Umbilical cord (tissue), 2 donors: ENCODE measurements at places on chromosomes 16 and 17. TPM values are rescaled to one million over a fixed set of nuclear protein-coding genes. Genes with fewer than 3 reads are reported as not detected.

- DNase-seq: no peak
Measured at GRCh38 chr16:26178298-26178697, 486.5 kb downstream of the HS3ST4 start.

DNA sequence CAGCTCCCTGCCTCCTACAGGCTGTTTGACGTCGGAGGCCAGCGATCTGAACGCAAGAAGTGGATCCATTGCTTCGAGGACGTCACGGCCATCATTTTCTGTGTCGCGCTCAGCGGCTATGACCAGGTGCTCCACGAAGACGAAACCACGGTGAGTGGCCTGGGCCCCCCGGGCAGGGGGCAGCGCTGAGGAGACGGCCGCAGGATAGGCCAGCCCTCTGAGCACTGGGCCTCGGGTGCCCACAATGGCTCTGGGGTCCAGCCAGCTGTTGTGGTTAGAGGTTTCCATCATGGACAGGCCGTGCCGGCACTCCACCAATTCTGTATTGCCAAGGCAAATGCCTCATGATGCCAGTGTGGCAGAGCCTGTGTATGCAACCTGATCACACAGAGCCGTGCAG, 88.6 kb downstream of the AMFR start:
- DNase-seq: no peak

- DNase-seq: no peak
Measured at GRCh38 chr17:27466743-27467375, 10.6 kb downstream of the KSR1 start.

Gene FTO
- 67.2 TPM for total RNA-seq

DNA sequence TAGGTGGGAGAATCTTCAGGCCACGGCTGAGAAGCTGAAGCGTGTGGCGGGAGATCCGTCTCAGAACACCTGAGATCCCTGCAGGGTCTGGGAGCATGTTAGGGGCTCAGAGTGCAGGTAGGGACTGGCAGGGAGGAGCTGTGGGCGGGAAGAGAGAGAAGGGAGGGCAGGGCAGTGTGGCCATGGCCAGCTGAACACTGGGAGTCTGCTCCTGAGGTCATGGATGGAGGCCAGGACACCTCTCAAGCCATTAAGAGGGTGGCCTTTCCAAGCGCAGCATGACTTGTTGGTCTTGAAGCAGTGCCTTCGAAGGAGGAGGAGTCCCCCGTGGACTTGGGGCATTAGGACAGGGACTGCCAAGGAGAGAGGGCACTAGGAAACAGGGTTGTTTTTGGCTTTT, 23.7 kb downstream of the NAA60 start:
- no peak for DNase-seq

GRCh38 chr17:17849147-17849820, 12.5 kb upstream of the SREBF1 start:
- DNase-seq: no peak

DNA sequence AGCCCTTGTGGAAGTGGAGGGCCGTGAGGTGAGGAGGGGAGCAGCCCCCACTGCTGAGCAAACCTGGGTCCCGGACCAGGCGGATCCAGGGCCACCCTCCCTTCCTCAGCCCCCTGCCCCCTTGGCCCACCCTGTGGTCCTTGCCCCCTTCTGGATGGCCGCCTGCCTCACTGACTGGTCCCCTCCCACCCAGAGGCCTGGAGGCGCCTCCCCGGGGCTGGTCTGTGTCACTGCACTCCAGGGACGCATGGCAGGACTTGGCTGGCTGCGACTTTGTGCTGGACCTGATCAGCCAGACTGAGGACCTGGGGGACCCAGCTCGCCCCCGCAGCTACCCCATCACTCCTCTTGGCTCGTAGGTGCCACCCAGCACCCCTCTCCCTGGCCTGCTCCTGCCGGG, 19.2 kb upstream of the SMIM5 start:
- no peak for DNase-seq

Gene CSF3
- total RNA-seq: 39.5 TPM

Gene CIBAR2
- not detected for total RNA-seq

DNA sequence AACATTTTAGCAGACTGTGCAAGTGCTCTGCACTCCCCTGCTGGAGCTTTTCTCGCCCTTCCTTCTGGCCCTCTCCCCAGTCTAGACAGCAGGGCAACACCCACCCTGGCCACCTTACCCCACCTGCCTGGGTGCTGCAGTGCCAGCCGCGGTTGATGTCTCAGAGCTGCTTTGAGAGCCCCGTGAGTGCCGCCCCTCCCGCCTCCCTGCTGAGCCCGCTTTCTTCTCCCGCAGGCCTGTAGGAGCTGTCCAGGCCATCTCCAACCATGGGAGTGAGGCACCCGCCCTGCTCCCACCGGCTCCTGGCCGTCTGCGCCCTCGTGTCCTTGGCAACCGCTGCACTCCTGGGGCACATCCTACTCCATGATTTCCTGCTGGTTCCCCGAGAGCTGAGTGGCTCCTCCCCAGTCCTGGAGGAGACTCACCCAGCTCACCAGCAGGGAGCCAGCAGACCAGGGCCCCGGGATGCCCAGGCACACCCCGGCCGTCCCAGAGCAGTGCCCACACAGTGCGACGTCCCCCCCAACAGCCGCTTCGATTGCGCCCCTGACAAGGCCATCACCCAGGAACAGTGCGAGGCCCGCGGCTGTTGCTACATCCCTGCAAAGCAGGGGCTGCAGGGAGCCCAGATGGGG, 3.1 kb downstream of the GAA start:
- DNase-seq: peak; percentile 44

Gene FAM83G
- 4.8 TPM for total RNA-seq

GRCh38 chr17:82152556-82153294, 54.7 kb upstream of the FASN start:
- DNase-seq: peak; percentile 12

DNA sequence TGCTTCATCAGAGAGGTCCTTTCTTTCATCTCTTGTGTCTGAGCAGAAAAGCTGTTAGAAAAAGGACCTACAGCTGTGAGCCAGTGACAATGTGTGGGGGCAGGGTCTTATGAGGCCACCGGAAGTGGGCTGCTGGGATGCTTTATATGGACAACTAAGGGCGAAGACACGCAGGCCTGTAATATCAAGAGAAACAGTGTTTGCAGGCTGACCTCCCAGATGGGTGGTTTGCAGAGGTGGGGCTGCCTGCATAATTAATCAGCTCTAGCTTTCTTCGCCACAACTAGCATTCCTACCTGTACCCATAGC, 30.4 kb upstream of the SALL1 start:
- DNase-seq: no peak

Gene CD79B
- not detected for total RNA-seq

DNA sequence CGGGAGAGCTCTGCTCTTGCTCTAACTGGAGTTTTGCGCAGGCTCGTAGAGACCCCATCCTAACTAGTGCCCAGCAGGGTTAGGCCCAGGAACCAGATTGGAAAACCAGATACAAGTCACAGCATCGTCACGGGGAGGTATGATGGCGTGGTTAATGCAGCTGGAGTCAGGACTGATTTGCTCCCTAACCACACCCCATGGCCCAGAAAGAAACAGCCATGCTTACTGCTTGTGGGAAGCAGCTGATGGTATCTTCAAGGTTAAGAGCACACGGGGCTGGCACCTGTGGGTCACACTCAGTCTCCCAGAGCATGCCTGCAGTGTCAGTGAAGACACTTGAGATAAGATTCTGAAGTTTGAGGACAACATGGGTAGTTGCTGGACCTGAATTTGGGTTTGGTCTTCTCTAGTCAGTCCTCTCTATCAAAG, 60.2 kb downstream of the WIPI1 start:
- no peak for DNase-seq
